Activated naive CD4-positive, alpha-beta T cell (primary cell): ENCODE measurements at places on chromosomes 2 and 18.

DNA sequence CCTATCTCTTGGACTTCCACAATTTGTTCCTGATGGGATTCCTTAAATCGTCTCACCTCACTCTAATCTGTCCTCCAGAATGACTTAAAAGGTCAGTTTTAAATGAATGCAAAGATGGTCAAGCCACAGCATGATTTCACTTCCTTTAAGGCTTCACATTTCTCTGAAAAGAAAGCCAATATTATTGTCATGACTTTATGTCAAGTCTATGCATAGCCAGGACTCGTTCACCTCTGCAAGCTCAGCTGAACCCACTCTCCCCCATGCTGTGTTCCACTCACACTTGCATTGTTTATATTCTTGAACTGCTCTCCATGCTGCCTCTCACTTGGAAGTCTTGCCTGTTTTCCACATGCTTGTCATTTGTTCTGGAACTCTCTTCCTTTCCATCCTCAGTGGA lies 298.4 kb upstream of the MMADHC start:
- no peak for DNase-seq

- DNase-seq = no peak
Measured at GRCh38 chr18:136433-136832, 21.9 kb upstream of the USP14 start.

DNA sequence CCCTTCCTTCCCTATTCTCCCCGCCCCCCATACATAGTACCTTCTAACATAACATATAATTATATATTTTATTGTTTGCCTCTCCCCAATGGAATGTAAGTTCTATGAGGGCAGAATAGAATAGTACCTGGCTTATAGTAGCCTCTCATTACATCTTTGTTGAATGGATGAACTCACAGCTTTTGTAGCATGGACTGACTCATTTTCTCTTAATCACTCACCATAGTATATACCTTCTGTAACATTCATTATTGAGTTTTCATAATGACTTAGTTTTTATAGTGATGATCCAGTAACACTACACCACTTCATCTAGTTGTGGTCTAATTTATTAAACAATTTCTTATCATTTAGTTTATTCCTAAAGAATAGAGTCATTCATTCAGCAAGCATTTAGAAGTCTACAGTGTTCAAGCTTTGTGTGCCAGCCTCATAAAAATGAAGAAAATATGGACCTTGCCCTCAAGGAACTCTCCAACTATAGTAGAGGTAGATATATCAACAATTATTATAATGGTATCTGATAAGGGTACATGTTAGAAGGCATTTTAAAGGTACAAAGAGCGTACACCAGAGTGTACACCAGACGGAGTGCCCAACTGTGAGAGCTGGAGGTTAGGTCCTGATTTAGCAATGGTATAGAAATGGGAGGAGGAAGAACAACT lies 31.1 kb downstream of the NCOA1 start:
- DNase-seq = no peak

DNA sequence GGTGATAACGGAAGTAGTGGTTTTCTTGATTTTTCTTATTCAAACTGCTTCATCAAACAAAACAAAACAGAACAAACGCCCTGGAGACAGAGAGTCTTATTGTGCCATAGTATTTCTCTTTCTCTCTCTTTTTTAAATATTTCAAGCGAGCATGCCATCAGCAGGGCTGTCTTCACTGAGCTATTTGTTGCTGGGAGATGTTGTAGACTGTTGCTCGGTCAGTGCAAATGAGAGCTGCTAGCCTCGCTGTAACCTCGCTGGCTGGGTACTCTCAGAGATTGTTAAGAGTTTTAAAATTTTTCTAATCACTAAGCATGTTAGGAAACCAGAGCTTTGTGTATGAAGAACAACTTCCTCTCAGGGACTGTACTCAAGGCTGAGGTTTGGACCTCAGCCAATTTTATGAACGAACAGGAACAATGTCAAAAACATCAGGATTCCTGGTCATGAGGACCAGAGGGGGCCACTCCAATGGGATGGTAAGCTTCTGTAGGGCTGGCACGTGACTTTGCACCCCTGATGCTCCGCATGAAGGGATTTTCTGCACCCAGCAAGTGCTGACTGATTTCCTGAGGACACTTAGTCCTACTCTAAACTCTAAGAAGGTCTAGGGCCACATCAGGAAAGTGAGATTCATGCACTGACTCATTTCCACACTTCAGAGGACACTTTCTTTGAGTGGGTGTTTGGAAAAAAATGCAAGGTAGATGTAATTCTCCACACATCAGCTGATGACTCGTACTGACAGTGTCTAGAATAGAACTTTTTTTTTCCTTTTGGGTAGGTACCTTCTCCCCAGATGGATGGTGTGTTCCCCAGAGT lies 59.8 kb upstream of the IL1R1 start:
- DNase-seq = no peak

GRCh38 chr2:216233281-216233995 lies 124.3 kb downstream of the XRCC5 start:
- no peak for DNase-seq

DNA sequence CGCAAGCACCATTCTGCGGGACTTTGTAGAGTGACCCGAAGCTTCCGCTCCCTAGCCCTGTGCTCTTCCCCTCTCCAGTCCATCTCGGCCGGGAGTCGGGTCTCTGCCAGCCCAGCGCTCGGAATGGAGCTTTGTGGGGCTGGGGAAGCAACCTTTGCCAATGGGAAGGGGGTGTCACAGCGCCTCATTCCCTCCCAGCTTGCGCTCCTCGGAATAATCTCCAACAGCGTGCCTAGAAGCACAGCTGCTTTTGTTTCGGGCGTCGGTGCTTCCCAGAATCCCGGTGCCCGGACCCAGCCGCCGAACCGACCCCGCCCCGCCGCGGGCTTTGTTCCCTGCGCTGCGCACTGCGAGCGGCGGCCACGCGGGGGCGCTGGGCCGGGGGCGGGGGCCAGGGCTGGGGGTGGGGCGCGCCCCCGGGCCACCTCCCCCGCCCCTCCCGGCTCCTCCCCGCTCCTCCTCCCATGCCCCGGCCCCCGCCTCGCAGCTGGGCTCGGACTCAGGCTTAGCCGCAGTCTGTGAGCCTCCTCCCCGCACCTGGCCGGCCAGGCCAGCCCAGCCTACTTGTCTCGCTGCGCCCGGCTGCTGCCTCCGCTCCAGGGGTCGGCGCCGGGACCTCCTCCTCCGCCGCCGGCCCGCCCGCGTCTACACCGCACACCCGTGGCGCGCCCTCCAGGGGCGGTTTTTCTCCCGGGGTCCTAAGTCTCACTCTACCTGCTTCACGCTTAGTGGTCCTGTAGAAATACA lies 77.7 kb upstream of the SMAD2 start:
- DNase-seq = peak; percentile 7

- DNase-seq = no peak
Measured at GRCh38 chr2:50455351-50455939, 576.5 kb downstream of the NRXN1 start.

DNA sequence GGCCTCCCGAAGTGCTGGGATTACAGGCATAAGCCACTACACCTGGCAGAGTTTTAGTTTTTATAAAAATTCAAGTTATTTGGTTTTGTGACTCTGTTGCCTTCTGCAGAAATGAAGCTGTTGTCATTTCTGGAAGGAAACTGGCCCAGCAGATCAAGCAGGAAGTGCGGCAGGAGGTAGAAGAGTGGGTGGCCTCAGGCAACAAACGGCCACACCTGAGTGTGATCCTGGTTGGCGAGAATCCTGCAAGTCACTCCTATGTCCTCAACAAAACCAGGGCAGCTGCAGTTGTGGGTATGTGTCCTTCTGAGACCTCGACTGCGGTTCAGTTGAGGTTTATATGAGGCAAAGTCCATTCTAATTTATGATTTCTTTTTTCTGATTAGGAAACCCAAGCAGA lies 7.2 kb downstream of the MTHFD2 start:
- DNase-seq = no peak

GRCh38 chr2:241197947-241198346 lies 9.5 kb downstream of the ANO7 start:
- DNase-seq = no peak

- DNase-seq = no peak
Measured at GRCh38 chr2:240931319-240931949, 25.3 kb downstream of the CROCC2 start.

DNA sequence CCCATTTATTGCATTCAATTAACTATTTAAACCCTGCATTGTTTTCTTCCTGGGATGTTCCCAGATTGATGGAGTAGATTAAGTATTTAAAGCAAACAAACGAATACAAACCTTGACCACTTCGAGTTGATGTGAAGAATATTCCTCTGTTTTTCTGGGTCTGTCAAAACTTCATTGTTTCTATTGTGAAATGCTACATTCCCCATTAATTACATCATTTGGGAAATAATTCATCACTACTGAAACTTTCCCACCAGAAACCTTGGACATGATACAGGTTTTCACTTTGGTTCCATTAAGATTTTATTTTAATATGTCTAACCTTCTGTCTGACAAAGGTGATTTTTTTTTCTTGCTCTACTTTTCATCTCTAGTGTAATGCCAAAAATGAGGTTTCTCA lies 365.1 kb upstream of the ETAA1 start:
- no peak for DNase-seq

DNA sequence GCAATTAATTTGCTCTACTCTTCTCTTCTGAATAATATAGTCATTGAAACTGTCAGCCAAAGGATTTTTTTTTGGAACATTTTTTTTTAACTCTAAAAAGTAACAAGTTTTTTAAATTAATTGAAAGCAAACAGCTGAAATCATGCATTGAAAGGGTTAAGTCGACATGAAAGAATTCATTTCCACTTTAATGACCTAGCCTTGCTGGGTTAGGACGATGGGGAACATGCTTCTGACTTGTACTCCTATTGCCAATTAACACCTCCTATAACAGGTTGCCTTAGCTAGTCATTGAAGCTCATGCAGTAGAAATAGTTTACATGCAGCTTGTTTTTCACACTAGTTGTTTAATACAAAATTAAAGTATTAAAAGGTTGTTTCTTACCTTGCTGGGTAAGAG lies 47.8 kb downstream of the PSMD14 start:
- no peak for DNase-seq

GRCh38 chr2:68912732-68913131 lies 40.0 kb downstream of the GKN2 start:
- DNase-seq = no peak

GRCh38 chr2:121095257-121096080 lies 189.5 kb downstream of the TFCP2L1 start:
- no peak for DNase-seq

GRCh38 chr2:42639340-42640077 lies 71.1 kb downstream of the MTA3 start:
- DNase-seq = no peak

GRCh38 chr2:147076634-147077033 lies 768.2 kb upstream of the ACVR2A start:
- DNase-seq = no peak

DNA sequence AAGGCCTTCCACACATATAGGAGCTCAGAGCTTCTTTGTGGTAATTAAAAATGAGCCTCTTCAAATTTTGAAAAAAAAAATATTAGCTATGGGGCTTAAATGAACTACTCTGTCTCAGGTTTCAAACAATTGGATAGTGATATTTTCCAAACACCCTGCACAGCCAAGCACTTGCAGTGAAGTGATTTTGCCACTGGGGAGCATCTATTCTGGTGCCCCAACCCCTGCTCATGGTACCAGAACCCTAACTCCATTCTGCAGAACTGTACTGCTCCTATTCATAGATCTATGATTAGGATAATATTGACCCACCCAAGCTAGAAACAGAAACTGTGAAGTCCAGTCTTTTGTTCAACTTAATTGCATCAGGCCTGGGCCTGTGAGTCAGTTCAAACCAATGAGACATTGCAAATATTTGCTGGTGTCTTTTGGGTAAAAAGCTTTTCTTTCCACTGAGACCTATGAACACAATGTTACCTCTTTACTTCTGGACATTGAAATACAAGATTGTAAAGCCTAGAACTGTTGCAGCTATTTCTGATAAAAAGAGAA lies 324.0 kb downstream of the GALNT13 start:
- no peak for DNase-seq

GRCh38 chr2:218566296-218566695 lies 1.9 kb downstream of the USP37 start:
- no peak for DNase-seq
